Inflammatory macrophage treated with lipopolysaccharide for 1 hour (primary cell): ENCODE measurements at places on chromosomes 16 and 17.
A peak's percentile ranks its signal among the peaks of the same experiment; 100 is the strongest.

GRCh38 chr16:77422196-77422784 lies 12.5 kb downstream of the ADAMTS18 start:
- no peak for DNase-seq

DNA sequence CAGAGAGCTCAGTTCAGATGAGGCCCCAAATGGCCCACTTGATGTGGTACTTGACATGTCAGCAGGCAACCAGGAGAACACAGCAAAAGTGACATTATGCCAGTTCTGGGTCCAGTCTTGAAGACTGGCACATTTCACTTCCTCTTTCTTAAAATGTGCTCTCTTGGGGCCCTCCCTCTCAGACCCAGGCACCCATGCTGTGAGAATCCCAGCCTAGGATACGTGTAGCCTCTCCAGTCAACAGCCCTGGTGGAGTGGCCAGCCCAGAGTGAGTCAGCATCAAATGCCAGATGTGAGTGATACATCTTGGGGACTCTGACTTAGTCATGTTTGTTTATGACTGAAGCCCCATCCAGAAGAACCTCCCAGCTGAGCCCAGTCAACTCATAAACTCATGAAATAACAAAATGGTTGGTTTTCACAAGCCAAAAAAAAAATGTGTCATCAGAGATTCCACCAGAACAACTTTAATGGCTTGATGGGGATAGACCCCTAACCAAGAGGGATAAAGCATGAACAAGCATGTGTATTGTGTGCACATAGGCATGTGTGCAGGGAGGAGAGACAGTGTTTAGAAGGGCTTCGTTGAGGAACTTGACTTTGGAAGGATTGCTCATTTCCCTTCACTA lies 82.5 kb upstream of the TNRC6C start:
- peak; percentile 51 for DNase-seq

GRCh38 chr16:69166221-69166833 lies 20.6 kb upstream of the SNTB2 start:
- peak; percentile 43 for DNase-seq

GRCh38 chr17:67818110-67819002 lies 6.9 kb upstream of the BPTF start:
- DNase-seq = no peak

- DNase-seq = no peak
Observed at GRCh38 chr16:11084876-11085485, 140.6 kb downstream of the CLEC16A start.

DNA sequence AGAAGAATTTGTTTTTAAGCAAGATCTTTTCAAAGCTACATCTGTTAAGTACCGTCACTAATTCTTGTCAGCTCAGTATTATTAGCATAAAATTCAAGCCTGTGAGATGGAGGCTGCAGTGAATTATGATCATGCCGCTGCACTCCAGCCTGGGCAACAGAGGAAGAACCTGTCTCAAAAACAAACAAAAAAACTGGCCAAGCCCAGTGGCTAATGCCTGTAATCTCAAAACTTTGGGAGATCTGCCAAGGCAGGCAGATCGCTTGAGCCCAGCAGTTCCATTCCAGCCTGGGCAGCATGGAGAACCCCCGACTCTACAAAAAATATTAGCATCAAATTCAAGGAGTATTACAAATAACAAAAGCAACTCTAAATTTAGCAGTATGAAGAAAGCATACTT lies 88.0 kb downstream of the STXBP4 start:
- DNase-seq = no peak

DNA sequence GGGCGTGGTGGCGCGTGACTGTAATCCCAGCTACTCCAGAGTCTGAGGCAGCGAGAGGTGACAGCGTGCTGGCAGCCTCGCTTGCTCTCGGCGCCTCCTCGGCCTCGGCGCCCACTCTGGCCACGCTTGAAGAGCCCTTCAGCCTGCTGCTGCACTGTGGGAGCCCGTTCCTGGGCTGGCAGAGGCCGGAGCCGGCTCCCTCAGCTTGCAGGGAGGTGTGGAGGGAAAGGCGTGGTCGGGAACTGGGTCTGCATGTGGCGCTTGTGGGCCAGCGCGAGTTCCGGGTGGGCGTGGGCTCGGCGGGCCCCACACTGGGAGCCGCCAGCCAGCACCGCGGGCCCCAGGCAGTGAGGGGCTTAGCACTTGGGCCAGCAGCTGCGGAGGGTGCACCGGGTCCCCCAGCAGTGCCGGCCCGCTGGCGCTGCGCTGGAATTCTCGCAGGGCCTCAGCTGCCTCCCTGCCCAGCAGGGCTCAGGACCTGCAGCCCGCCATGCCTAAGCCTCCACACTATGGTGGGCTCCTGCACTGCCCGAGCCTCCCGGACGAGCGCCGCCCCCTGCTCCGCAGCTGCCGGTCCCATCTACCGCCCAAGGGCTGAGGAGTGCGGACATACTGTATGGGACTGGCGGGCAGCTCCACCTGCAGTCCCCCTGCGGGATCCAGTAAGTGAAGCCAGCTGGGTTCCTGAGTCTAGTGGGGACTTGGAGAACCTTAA lies 1093.3 kb upstream of the CDH8 start:
- no peak for DNase-seq

- no peak for DNase-seq
Observed at GRCh38 chr17:17647524-17648178, 33.6 kb upstream of the RAI1 start.

DNA sequence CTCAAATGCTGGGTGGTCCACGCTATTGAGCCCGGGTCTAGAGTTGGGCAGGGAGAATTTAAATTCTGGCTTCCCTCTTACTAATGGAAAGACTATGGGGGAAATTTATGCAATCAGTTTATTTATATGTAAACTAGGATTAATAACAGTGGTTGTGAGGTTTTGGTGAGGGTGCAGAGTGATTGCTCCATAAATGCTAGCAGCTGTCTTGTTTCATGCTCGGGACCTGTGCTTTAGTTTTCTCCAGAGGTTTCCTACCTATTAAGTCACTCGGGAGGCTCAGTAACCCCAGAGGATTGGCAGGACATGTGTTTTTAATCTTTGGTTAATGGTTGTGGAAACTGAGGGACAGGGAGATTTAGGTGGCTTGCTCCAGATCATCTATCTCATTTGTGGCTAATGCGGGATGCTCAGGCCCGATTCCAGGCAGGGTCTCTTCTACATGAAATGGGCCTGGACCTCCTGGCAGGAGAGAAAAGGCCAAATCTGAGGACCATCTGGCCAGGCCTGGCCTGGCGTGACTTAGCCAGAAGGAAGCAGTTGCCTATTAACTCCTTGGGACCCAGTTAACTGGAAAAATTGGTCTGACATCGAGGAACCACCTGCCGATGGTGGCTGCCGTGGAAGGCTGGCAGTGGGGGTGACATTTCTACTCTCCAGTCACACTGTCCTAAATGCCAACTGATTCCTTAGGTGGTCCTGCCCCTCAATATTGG lies 2.1 kb downstream of the PRCD start:
- DNase-seq = no peak

DNA sequence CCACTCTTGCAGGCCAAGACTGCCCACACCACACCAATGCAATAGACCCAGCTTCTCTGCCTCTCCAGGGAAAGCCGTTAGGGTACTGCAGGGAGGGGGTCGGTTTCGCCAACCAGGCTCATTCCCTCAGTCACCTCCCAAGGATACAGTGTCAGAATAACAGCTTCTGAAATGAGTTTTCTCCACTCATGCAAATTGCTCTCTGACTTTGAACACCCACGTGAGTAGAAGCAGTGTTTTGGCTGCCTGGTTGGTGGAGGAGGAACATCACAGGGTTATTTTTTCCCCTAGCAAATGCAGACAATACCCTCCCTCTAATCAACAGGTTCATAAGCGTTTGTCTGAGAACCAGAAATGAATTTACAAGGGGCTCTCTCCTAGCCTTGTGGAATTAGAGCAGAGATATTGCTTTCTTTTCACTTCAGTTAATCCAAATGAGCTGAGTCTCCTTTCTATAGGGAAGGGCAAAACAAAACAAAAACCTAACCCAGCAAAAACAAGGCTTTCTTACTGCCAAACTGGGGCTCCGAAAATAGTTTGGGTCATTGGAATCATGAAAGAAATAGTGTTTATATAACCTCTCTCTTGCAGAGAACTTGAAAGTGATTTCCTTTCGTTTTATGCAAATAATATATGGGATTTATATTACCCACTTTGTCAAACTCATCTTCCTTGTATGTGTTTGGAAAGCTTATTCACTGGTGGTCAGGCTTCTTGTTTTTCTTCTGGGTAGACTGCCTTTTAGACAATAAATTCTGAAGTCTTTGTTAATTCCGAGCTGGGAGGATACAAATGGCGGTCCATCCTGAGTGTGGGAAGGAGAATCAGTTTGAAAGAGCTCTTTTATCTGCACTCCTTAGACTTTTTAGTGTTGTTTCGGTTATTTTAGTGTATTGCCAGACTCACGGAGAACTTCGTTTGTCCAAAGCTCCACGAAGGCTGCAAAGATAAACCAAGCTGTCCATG lies 229.9 kb downstream of the MSI2 start:
- DNase-seq = no peak

GRCh38 chr17:30274887-30275286 lies 16.9 kb downstream of the BLMH start:
- DNase-seq = no peak

DNA sequence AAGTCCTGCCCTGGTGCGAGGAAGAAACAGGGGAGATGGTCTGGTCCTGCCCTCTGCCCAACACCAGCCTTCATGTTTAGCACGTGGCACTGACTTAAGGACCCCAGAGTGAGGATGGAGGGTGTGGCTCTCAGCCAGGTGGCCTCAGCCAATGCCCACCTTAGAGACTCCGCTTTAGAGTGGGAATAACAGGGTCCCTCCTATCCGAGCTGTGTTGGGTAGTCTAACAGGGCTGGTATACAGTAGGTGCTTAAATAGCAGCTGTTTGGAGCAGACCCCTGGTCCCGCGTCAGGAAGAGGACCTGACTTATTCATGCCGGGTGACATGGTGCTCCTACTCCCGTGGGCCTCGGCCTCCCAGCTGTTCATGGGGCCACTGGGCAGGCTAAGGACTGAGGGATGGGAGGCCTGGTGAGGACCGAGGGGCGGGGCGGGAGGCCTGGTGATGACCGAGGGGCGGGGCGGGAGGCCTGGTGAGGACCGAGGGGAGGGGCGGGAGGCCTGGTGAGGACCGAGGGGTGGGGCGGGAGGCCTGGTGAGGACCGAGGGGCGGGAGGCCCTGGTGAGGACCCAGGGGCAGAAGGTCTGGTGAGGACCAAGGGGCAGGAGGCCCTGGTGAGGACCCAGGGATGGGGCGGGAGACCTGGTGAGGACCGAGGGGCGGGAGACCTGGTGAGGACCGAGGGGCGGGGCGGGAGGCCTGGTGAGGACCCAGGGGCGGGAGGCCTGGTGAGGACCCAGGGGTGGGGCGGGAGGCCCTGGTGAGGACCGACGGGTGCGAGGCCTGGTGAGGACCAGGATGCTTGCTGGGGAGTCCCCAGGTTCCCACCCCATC lies 7.6 kb downstream of the ZFPM1 start:
- no peak for DNase-seq

GRCh38 chr17:691423-691822 lies 23.2 kb downstream of the VPS53 start:
- no peak for DNase-seq

- DNase-seq = no peak
Observed at GRCh38 chr16:69793526-69793925, 31.4 kb downstream of the WWP2 start.

- DNase-seq = no peak
Observed at GRCh38 chr16:80631581-80631980, 90.8 kb downstream of the DYNLRB2 start.

DNA sequence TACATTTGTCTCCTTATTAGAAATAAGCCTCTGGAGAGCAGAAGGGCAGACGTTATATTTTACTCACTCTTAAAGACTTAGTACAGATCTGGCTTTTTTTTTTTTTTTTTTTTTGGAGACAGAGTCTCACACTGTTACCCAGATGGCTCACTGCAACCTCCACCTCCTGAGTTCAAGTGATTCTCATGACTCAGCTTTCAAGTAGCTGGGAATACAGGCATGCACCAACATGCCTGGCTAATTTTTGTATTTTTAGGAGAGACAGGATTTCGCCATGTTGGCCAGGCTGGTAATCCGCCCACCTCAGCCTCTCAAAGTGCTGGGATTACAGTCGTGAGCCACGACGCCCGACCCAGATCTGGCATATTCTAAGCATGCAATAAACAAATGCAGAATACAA lies 36.4 kb upstream of the TMEM97 start:
- DNase-seq = no peak

DNA sequence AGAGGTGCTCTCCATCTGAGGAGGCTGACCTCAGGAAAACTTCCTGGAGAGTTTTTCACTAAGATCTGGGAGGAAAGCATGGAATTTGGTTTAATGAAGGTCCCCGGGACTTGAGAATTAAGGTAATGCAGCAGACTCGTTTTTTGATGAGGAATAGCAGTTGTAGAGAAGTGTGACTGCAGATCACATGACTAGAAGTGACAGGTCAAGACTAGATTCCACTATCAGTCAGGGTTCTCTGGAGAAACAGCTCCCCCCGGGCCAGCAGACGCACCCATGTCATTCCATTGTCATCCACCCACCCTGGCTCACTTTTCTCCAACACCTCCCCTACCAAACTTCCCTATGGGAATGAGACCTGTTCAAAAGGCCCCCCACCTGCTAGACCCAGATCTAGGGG lies 1.9 kb upstream of the DHRS13 start:
- no peak for DNase-seq

DNA sequence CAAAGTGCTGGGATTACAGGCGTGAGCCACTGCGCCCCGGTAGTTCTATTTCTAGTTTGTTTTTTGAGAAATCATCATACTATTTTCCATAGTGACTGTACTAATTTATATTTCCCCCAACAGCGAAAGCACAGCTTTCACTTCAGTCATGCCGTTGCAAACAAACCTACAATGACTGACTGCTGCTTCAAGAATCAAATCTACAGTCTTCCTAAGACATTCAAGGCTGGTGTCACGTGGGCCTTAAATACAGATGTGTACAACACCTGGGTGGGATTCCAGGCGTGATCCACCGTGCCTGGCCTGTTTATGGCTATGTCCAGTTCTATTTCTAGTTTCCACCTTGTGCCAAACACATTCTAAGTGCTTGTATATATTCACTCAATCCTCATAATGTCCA lies 72.0 kb downstream of the ABCC6 start:
- DNase-seq = no peak

DNA sequence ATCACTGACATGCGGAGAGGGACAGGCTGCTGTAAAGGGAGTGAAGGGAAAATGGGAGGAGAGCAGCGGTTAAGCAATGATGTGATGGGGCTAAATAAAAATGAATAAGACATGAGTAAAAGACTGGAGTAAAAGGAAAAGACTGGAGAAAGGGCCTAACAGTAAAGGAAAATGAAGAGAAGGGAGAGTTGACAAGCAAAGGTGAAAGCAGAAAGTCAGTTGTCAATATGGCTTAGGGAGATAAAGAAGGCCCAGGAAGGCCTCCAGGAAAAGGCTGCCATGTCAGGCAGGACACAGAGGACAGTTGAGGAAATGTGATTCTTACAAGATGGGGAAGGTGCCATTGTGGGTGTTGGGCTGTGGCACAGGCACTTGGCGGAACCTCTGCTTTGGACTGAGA lies 98.9 kb upstream of the AMZ2 start:
- DNase-seq = no peak

GRCh38 chr16:10080051-10080772 lies 102.0 kb downstream of the GRIN2A start:
- DNase-seq = no peak

DNA sequence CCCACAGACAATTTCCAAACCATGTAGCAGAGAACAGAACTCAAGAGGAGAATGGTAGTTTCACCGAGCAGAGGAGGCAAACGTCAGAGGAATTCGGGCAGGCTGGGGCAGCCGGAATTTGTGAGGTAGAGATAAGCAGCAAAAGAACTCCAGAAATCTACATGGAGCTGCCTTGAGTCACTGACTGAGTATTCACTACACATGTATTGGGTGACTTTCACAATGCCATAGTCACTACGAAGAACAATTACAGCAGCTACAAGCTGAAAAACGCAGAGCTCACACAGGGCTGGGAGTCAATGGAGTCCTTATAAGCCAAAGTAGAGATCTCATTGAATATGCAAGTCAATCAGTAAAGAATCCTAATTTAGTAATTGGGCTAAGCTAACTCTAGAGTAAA lies 13.4 kb downstream of the CMC2 start:
- no peak for DNase-seq
